Stimulated activated CD4-positive, alpha-beta T cell treated with anti-CD3 and anti-CD28 coated beads, Interleukin-4, amount 100 ng/mL, for 48 hours (primary cell): ENCODE measurements at places on chromosomes 16 and 17.

DNA sequence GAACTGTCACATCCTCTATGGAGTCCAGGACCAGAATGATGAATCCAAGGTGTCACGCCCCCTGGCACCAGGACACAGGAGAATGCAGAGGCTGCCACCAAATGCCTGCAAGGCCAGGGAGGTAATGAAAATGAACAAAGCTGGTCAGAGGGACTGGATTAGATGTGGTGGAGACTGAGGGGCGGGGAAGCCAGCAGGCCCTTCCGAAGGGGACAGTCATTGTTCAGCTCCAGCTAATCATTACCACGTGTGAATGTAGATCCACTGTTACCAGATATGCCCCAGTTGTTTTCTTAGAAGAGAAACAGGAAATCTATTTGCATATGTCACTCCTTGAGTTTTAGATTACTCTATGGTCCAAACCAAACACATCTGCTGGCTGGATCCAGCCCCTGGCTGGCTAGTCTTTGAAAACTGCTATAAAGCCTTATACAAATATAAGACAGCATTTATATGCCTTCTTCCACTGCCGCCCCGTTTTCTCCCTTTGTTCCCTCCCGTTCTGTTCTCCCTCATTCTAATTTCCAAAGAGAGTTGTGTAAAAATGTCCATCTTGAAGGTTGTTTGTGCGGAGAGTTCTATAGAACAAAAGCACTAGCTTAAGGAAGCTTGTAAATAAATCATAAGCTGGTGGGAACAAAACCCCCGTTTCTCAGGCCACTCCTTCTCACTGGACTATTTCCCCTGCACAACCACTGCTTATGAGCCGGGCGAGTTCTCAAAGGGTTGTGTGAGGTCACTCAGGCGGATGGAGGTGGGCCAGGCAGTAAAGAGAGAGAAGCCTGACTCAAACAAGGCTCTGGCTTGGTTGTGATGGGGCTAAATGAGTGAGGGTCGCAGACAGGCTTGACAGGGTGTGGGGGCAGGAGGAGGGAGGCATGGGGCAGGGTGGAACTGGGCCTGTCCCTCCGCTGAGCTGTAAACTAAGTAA, 14.2 kb downstream of the CRYM start:
- no peak for DNase-seq

- DNase-seq = no peak
Measured at GRCh38 chr17:73199751-73200317, 7.0 kb downstream of the COG1 start.

DNA sequence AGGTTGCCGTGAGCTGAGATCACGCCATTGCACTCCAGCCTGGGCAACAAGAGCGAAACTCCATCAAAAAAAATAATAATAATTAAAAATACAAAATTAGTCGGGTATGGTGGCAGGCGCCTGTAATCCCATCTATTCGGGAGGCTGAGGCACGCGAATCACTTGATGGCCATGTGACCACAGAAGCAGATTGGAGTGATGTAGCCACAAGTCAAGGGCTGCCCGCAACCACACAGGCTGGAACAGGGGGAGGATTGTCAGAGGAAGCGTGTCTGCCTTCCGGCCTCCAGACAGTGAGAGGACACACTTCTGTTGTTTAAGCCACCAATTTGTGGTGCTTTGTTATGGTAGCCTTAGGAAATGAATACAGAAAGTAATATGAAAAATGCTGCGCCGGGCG, 11.8 kb upstream of the NAGS start:
- no peak for DNase-seq

GRCh38 chr17:40605306-40605705, 40.0 kb upstream of the CCR7 start:
- DNase-seq = peak; percentile 46

- DNase-seq = no peak
Measured at GRCh38 chr17:4569591-4569990, 9.2 kb upstream of the GGT6 start.

GRCh38 chr17:17537311-17538099, 41.3 kb upstream of the RASD1 start:
- no peak for DNase-seq

GRCh38 chr17:45759761-45760160, 24.4 kb upstream of the CRHR1 start:
- DNase-seq = no peak

- no peak for DNase-seq
Measured at GRCh38 chr16:12941896-12942295, 40.5 kb downstream of the SHISA9 start.

DNA sequence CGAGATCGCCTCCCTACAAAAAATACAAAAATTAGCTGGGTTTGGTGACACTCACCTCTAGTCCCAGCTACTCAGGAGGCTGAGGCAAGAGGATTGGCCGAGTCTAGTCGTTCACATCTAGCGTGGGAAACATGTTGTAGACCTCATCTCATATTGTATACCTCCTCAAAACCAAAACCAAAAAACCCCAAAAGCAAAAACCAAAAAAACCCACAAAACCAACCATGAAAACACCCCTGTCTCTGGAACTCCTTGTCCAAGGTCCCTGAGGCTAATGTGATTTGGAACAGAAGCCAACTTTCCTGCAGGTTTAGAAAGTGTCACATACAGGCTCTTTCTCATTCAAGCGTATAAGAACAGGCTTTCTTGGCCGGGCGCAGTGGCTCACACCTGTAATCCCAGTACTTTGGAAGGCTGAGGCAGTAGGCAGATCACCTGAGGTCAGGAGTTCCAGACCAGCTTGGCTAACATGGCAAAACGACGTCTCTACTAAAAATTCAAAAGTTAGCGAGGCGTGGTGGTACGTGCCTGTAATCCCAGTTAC, 29.0 kb downstream of the RAB11FIP3 start:
- DNase-seq = no peak

DNA sequence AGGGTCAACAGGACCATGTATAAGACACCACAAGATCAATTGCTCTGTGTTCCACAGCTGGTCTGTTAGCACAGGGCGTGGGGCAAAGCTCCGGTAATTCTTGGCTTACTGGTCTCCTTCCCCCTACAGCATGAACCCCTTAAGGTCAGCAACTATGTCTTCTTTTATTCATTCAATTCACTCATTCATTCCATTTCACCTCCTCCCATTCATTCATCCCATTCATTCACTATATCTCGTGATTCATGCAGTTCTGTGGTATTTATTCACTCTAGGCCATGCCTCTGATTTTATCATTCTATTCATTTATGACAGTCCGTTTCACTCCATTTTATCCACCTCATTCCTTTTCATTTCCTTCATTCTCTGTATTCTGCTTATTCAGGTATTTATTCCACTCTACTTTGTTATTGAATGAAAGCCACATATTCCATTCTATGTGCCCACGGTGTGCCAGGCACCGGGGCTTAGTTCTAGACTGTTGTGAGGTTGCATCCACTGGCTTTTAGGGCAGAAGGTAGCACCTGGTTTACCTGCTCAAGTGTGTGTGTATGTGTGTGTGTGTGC, 19.0 kb upstream of the WFDC1 start:
- DNase-seq = no peak

- DNase-seq = no peak
Measured at GRCh38 chr16:28492511-28492910, 637 bp upstream of the CLN3 start.

GRCh38 chr16:785563-786535, 2.3 kb downstream of the RPUSD1 start:
- DNase-seq = peak; percentile 68

DNA sequence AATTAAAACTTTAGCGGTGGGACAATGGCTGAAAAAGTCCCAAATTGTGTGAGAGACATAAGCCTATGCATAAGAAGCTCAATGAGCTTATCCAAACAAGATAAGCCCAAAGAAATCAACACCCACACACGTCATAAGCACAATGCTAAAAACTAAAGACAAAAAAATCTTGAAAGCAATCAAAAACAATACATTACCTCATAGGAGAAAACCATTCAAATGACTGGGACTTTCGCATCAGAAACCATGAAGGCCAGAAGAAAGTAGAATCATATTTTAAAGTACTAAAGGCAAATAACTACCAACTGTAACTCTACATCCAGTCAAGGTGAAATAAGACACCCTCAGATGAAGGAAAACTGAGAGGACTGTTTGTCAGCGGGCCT, 50.2 kb downstream of the ZCCHC14 start:
- DNase-seq = no peak

- peak; percentile 32 for DNase-seq
Measured at GRCh38 chr16:4682616-4683254, 10.6 kb upstream of the NUDT16L1 start.

DNA sequence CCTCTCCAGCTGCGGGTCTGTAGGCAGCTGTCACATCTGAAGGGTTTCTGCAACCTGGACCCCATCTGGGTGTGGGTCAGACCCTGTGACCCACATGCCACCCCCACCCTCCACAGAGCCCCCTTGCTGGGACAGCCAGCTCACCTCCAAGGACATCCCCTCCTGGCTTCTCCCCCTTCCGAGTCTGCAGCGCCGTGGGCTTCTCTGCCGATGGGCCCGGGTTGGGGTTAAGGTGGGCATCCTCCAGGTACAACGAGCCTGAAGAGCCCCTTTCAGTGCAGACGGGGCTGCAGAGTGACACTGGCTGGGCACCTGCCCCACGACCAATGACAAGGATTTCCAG, 28.9 kb downstream of the OR1D5 start:
- no peak for DNase-seq

DNA sequence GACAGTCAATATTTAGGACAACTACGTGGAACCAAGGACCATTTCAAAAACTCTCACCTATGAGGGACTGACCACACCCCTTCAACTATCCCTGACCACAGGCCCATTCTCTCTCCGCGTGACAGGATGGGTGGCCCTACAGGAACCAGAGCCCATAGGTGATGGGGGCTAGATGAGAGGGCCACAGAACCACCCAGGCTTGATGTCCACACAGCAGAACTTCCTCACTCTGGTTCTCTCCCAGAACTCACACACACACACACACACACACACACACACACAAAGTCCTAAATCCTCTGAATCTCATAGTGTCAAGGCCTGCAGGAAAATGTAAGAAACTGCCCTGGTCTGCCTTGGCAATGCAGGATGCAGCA, 1.5 kb downstream of the ZNF319 start:
- no peak for DNase-seq

GRCh38 chr16:66802159-66802558, 775 bp upstream of the TERB1 start:
- no peak for DNase-seq

GRCh38 chr16:85541980-85542900, 70.9 kb upstream of the GSE1 start:
- DNase-seq = no peak

GRCh38 chr16:31356566-31357323, 1.8 kb downstream of the ITGAX start:
- no peak for DNase-seq
